KBM-7 (cell line): ENCODE measurements at places on chromosomes 2 and 18.

DNA sequence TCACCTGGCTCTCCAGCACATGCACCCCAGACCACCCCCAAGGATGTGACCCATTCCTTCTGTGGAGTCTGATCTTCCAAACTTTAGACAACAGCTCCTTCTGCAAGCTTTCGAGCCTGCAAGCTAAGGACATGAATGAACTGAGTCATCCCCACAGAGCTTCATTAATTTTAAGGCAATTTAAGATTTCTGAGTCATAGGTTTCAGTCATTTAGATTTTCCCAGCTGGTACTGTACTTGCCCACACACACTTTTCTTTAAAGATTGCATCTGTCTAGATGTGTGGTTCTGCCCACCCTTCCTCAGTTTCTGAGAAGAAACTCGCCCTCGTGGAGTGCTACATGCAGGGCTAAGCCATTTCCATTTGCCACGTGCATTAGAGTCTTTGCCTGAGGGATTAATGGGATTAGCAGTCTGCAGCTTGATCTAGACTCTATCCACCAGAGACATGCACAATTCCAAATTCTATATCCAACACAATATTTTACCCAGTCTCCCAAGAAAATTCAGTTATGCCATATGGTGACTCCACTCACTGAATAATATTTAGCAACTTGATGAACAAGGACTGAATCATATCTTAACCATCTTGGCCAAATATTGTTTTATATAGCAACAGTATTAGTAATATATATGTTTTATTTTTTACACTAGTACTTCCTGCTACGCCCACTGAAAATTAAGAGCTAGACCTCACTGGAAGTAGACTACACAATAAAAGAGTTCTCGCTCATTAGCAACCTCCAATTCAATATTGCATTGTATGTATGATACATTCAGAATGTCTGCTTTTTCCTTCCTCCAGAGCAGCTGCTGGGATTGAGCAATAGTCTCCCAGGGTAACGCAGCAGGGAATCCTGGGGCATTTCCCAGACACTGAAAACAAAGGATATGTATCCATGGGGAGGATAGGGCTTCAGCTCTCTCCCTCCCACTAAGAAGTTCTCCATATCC lies 14.3 kb upstream of the TRIB2 start:
- DNase-seq, result no peak

GRCh38 chr2:52074130-52074719 lies 1042.3 kb upstream of the NRXN1 start:
- no peak for DNase-seq

- no peak for DNase-seq
Observed at GRCh38 chr2:182043861-182044260, 58.2 kb downstream of the PPP1R1C start.

DNA sequence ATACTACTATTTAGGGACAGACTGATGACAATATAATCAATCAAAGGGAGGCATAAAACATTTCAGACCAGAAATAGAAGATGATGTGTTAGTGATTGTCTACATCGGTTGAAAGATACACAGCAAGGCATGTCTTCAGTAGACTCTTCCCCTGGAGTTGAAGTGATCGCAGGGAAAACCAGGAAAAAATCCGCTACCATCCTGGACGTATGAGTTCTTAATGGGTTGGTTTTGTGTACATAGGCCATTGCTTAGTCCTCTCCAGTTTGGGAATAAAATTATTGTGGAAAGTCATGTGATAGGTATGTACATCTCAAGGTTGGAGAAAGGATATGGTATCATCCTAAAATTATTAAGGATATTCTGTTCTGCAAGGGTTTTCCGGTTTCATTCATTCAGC lies 4.3 kb downstream of the APCDD1 start:
- DNase-seq, result no peak

DNA sequence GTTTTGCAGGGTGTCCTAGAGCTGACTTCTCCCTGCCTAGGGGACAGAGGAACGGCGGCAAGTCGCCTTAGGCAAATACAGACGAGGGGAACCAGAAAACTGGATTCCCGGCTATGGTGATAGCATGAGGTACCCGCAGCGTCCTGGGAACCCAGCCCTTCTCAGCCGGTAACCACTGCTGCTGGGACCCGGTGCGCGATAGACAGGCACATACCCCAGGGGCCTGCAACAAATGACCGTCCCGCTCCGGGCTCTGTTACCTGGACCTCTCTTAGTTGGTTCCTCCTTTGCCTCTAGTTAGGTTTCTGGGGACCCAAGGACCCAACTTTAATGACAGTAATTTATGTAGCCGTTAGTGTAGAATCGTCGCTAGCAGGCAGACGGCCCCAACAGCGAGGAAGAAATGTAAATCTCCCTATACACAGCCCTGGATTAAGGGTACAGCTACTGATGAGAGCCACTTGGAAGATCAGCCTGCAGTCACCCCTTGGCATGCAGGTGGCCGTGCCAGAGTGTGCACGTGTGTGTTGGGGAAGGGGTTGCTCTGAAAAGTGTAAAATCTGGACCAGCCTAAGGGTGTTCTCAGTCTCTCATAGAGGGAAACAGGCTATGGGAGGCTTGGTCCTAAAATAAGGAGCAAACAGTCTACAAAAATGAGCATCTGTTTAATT lies 819 bp upstream of the SERPINE2 start:
- no peak for DNase-seq

- no peak for DNase-seq
Observed at GRCh38 chr2:227248876-227249275, 76.2 kb upstream of the MFF start.

- no peak for DNase-seq
Observed at GRCh38 chr2:11750917-11751316, 4.5 kb downstream of the LPIN1 start.

DNA sequence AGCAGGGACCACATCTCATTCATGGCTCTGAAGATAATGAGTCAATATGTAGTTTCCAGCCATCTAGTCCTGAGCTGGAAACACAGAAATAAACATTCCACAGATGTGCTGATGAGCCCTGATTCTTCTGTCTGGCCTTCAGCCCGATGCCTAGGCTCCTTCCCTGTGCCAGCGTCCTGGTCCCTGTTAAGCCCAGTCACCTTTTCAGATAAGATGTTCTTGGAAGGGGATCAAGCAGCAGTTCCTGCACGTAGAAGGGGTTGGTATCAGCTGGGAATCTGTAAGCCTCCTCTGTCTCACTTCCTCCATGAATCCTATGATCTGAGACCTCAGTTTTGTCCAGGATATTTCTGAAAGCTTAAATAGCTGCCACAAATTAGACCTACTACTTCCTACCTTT lies 149.3 kb downstream of the TTC32 start:
- no peak for DNase-seq

DNA sequence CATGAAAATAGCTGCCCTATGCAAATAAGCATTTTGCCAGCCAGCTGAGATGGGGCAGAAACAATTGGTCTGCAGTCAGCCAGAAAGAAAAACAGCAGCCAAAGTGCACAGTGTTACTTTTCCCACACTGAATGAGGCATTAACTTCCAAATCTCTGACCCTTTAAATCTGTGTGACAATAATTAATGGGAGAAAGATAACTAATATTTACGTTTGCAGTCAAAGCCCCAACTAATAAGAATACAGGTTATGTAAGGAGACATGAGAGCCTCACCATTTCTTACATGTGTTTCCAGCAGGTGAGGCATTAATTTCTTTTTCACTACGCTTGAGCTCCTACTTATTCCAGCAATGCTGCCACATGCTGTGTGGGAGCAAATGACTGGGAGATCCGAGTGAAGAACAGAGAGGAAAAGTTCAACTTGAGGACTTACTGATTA lies 339.0 kb downstream of the SATB2 start:
- no peak for DNase-seq

- DNase-seq, result no peak
Observed at GRCh38 chr18:57850063-57850462, 46.9 kb upstream of the ATP8B1 start.

- DNase-seq, result no peak
Observed at GRCh38 chr2:121887513-121888188, 132.2 kb downstream of the TSN start.

- no peak for DNase-seq
Observed at GRCh38 chr2:206361407-206362045, 81.8 kb upstream of the ADAM23 start.

DNA sequence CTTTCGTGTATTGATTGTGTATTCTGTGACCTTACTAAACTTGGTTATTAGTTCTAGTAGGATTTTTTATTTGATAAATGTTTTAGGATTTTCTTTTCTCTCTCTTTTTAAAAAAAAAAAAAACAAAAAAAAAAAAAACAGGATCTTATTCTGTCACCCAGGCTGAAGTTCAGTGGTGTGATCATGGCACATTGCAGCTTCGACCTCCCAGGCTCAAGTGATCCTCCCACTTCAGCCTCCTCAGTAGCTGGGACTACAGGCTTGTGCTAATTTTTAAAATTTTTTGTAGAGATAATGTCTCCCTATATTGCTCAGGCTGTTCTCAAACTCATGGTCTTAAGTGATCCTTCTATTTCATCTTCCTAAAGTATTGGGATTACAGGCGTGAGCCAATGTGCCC lies 19.0 kb downstream of the TTLL4 start:
- no peak for DNase-seq

GRCh38 chr18:43046322-43046721 lies 69.2 kb downstream of the RIT2 start:
- no peak for DNase-seq

- no peak for DNase-seq
Observed at GRCh38 chr2:71672826-71673795, 219.8 kb downstream of the DYSF start.

GRCh38 chr2:10909050-10909995 lies 2.4 kb upstream of the KCNF1 start:
- peak; percentile 12 for DNase-seq

GRCh38 chr18:9139400-9140039 lies 2.9 kb downstream of the ANKRD12 start:
- DNase-seq, result no peak

- no peak for DNase-seq
Observed at GRCh38 chr2:68765739-68766375, 31.2 kb downstream of the ARHGAP25 start.

GRCh38 chr2:142254031-142254430 lies 123.2 kb upstream of the LRP1B start:
- DNase-seq, result peak; percentile 48

DNA sequence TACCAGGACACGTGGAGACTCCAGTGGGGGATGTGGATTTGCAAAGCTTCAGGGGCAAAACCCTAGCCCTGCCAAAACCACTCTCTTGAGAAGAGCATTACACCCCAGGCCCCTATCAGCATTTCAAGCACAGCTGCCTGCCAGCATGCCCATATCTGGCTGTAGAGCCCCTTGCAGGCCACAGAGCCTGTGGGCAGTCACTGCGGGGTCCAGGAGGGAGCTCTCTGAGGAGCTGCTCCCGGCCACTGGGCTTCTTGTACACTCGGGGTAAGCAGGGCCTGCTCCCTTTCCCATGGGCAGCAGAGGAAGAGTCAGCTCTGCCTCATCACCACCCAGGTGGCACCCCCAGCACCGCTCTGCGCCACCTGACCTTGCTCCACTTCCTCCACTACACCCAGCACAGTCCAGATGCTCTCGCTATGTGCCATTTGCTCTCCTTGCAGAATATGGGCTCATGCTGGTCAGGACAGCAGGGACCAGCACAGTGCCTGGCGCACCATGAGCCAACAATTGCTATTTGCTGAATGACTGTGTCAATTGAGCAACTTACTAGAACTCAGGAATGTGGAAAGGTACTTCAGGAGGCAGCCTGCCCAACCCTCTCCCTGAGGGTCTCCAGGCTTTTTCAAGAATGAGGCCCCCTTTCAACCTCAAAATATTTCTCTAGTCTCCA lies 7.4 kb downstream of the CHST10 start:
- DNase-seq, result no peak

GRCh38 chr2:235148201-235149170 lies 196.7 kb downstream of the SH3BP4 start:
- DNase-seq, result no peak

GRCh38 chr2:25453199-25453905 lies 111.6 kb upstream of the DNMT3A start:
- no peak for DNase-seq

DNA sequence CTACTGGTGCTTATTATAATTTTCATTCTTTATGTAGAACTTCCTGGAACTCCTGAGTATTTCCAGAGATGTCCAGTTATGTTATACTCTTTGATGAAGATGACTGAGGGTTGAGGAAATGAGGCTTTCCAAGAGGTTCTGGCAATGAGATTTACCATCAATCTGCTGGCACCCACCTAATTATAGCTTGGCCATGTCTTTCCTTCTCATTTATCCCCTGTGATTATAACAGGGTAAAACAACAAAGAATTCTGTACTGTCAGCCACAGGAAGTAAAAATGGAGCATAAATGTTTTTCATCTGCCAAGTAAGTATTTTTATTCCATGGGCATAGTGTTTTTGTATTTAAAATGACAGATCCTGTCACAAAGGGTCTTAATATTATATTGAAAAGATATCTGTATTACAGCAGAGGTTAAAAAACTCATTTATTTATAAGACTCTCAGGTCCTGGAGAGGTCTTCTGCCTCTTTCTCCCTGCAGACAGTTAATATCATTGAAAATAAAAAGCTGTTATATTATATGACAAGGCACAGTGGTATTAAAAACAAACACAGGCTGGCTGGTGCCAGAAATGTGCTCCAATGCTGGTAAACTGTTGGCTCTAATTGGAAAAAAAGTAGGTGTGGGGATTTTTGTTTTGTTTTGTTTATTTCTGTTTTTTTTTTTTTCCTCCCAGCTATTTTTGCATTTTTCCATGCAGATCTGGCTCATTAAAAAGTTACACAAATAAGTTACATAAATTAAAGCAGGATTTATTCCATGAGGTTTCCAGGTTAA lies 1764.1 kb upstream of the CELF4 start:
- DNase-seq, result no peak

DNA sequence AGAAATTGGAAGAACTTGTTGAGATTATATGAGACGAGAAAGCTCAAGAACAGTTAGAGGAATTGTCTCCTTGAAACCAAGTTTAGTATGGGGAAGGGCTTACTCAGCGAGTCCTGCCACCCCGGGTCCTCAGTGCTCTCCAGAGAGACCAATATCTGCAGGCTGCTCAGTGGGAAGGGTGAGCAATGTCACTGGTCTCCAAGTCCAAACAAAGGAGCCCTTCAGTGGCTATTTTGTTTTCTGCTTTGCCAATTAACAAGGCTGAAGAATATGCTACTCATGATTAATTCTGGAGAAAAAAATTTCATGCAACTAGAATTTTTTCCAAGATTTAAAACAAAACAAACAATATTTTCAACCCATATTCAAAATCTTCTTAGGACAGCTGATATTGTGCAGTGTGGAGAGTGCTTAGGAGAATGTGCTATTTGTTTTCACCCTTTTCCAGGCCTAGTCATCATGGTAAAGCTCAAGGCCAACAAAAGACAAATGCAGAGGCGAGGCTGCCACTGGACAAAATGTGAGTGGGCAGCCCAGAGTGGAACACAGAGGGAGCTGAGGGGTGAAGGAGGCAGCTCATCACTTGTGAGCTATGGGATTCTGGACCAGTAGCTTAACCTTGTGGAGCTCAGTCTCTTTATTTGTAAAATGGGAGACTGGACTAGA lies 83.8 kb upstream of the TMEM17 start:
- DNase-seq, result no peak

DNA sequence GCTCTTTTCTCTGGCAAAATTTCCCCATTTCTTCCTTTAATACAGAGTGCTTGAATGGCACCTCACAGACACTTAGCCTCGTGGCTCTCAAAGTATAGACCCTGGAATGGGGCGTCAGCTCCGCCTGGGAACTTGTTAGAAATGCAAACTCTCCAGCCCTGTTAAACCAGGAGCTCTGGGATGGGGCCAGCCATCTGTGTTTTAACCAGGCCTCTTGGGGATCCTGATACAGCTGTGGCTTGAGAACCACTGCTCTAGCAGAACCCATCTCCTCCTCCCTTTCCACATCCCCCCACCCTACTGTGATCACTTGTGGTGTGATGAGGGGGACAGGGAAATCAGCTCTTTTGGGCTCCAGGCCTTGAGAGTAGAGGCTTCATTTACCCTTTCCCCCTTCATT lies 15.9 kb downstream of the LTBP1 start:
- DNase-seq, result no peak
